Mucosa of descending colon (tissue), 3 donors: ENCODE measurements at places on chromosomes 11 and 22. TPM values are rescaled to one million over a fixed set of nuclear protein-coding genes. Genes with fewer than 3 reads are reported as not detected.

DNA sequence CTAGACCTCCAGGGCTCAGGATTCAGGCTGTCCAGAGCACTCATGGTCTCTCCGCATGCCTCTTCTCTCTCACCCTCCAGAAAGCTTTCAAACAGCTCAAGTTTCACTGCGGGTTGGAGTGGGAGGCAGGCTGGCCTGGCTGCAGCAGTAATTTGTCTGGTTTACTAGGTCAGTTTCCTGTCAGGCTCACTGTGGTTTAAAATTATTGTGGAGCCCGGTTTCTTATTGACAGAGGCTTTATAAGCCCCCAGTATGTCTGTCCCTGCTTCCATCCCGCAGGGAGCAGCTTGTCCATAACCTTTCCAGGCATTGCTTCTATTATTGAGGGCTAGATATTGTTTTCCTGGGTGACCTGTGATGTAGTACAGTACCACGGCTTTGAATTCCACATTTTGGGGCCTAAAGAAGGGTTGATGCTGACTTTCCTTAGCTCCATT lies 235.3 kb upstream of the SORL1-AS1 start:
- no peak for DNase-seq

- no peak for DNase-seq
Observed at GRCh38 chr11:87394924-87395323, 357.2 kb downstream of the TMEM135 start.

DNA sequence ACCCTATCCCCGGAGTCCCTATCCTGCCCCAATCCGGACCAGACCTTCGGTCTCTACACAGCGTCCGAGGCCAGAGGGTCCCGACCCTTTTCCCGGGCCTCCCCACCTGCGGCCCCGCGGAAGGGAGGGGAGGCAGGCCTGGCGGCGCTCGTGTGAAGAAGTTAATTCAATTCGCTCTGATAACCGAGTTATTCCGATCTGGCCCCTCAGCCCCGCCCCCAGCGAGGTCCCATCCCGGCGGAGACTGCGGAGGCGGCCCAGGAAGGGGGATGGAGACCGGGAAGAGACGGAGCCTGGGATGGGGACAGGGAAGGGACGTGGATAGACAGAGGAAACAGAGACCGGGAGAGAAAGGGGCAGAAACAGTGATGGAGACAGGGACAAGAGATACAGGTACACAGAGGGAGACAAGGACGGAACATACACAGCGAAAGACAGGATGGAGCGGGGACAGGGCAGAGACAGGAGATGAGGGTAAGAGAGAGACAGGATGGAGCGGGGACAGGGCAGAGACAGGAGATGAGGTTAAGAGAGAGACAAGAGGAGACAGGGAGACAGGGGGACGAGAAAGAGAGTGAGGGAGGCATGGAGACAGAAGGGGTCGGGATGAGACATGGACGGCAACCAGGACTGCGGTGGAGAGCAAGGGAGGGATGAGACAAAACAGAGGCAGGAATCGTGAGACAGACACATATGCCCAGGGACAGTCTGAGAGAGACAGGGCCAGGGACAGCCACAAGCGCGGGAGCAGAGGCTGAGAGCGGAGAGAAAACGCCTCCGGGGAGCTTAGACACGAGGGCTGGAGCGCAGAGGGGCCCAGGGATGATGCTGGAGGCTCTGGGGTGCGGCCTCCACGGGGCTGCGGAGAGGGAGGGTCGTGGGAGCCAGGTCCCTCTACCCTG lies 636 bp upstream of the PHOX2A start:
- DNase-seq: no peak

GRCh38 chr11:60985991-60986915 lies 14.8 kb downstream of the CD6 start:
- DNase-seq: peak; percentile 87

- no peak for DNase-seq
Observed at GRCh38 chr22:48923996-48924395, 903.7 kb downstream of the BRD1 start.

DNA sequence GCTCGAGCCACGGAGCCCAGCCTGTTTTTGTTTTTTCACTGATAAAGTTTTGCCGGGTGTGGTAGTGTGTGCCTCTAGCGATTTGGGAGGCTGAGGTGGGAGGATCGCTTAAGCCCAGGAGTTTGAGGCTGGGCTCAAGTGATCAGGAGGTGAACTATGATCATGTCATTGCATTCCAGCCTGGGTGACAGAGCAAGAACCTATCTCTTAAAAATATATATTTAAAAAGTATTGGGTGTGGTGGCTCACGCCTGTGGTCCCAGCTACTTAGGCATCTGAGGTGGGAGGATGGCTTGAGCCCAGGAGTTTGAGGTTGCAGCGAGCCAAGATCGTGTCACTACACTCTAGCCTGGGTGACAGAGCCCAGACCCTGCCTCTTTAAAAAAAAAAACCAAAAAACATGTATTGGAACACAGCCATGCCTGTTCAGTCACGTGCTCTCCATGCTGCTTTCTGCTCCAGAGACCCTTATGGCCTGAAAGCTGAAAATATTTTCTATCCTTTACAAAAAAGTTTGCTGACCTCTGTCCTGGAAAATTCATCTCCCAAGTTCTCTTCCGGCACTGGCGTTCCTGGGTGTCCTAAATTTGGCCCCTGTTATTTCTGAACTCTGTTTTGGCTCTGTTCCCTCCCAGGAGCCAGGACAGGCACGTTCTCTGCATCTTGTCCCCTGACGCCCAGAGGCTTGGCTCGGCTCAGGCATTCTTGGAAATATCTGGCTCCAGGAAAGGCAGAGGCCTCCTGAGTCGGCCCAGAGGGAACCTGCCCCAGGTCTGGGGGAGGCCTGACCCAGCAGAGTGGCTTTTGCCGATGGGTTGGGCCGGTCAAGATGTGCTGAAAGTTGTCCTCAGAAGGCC lies 61.3 kb upstream of the PPP6R3 start:
- no peak for DNase-seq

DNA sequence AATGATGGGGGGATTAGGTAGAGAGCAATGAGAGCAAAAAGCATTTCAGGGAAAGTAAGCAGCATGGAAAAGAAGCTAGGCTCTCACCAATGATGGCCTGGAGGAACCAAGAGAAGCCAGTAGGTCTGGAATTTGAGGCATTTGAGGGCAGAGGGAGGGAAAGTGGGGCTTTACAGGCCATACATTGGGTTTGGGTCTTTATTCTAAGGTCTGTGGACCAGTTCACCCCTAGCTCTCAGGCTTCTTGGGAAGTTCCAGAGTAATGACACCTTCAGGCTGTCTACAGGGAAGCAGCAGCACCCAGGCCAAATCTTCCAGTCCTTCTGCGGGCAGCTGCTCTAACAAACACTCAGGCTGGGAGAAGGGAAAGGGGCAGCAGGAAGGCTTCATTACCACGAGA lies 29.4 kb downstream of the ARFGAP2 start:
- DNase-seq: no peak

GRCh38 chr22:19719050-19719482 lies 4.3 kb upstream of the GP1BB start:
- no peak for DNase-seq

DNA sequence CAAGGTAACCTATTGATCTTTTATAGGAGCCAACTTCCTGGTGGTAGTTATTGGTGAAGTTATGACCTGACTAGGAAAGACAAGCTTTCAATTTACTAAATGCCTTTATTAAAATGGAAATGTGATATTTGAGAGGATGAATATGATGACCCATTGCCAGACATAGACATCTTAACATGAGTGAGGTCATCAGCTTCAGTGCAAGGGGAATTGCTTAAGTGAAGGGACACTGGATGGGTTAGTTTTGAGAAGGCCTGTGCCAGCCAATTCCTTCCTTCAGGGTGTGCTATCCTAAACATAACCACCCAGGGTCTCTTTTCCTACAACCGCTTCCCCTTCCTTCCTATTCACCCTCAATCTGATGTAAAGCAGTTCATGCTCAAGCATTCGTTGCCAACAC lies 21.5 kb downstream of the NAV2 start:
- DNase-seq: no peak

GRCh38 chr11:130006929-130007328 lies 4.3 kb upstream of the PRDM10 start:
- no peak for DNase-seq

- DNase-seq: no peak
Observed at GRCh38 chr11:45316258-45316657, 30.1 kb upstream of the SYT13 start.

DNA sequence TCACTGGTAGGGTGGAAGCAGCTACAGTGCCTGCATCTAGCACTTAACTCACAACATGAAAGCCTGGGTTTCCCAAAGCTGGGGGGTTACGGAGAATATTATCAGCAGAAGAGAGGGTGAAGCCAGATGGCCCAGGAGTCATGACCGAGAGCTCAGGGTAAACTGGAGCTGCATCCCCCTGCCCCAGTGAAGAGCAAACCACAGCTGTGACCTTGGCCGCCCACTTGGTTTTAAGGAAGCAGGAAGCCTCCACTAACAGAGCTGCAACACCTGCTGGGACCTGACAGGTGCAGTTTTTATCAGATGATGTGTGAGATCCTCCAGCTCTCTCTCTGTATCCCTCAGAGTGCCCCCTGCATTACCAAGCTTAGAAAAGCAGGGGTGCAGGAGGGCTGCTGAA lies 20.9 kb downstream of the TCP11L1 start:
- no peak for DNase-seq

DNA sequence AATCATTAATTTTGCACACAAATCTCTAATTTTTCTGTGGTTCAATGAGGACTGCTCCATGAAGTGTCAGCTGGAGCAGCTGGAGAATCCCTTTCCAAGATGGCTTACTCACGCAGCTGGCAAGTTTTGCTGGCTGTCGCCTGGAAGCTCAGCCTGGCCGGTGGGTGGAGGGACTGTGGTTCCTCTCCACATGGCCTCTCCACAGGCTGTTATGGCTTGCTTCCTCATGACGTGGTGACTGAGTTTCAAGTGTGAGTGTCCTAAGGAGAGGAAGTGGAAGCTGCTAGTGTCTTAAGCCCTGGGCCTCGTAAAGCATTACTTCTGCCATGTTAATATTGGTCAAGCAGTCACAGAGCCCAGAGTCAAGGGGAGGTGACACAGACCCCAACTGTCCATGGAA lies 14.0 kb upstream of the NRIP3 start:
- DNase-seq: peak; percentile 63

DNA sequence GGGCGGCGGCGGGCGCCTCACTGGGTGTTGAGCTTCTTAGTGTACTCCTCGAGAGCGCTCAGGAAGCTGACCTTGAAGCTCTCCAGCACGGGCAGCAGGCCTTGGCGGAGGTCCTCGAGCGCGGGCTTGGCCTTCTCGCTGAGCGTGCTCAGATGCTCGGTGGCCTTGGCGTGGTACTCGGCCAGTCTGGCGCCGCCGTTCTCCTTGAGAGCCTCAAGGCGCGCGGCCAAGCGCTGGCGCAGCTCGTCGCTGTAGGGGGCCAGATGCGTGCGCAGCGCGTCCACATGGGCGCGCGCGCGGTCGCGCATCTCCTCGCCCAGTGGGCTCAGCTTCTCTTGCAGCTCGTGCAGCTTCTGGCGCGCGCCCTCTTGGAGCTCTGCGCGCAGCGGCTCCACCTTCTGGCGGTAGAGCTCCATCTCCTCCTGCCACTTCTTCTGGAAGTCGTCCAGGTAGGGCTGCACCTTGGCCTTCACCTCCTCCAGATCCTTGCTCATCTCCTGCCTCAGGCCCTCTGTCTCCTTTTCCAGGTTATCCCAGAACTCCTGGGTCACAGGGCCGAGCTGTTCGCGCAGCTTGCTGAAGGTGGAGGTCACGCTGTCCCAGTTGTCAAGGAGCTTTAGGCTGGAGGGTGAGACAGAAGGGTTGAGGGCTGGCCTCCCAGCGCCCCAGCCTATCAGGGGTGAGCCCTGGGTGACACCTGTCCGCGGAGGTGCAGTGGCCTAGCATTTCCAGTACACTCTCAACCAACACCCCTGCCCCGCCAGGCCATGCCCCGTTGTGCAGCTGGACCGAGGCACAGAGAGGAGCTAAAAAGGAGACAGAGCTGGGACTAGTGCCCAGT lies 1.4 kb downstream of the APOA1 start:
- peak; percentile 88 for DNase-seq

- DNase-seq: peak; percentile 45
Observed at GRCh38 chr22:48369789-48370507, 1457.7 kb downstream of the BRD1 start.

GRCh38 chr11:129787532-129788155 lies 28.0 kb upstream of the TMEM45B start:
- DNase-seq: no peak

Gene SLC22A8
- total RNA-seq: not detected

Gene IGLL1
- not detected for total RNA-seq

Gene TRPM5
- total RNA-seq: 3.7 TPM

Gene P2RX6
- total RNA-seq: 1.4 TPM

Gene MOV10L1
- total RNA-seq: 0.29 TPM

Gene KRTAP5-2
- total RNA-seq: not detected

Gene CARD18
- total RNA-seq: not detected

Gene OR51B5
- total RNA-seq: not detected
